Forelimb muscle (tissue), 1 donor: ENCODE measurements at places on chromosomes 12 and 14. TPM values are rescaled to one million over a fixed set of nuclear protein-coding genes. Genes with fewer than 3 reads are reported as not detected.

- no peak for DNase-seq
Observed at GRCh38 chr14:33952541-33952940, 1.7 kb upstream of the EGLN3 start.

GRCh38 chr12:53808023-53808705, 56.4 kb upstream of the CISTR start:
- no peak for DNase-seq

DNA sequence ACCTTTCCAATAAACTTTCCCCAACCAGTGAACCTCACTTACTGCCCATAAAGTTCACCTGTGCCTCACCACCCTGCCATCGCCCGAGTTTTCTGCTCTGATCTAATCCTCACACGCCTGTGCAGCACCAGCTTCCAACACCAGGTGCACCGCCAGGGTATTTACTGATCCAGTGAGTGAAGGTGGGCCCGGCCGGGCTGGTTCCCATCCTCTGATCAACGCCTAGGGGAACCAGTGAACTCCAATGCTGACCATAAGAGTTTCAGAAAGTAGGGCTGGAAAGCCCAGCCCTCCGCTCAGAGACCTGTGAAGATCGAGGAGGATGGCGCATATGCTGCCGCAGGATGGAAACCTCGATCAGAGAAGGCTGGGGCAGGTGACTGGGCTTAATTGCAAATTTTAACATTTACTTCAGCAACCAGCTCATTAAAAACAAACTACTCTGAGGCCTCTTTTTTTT, 685 bp upstream of the MYL6B start:
- no peak for DNase-seq

- DNase-seq: no peak
Observed at GRCh38 chr12:46388427-46389021, 16.0 kb upstream of the SLC38A2 start.

GRCh38 chr12:116284396-116284795, 6.9 kb upstream of the MED13L start:
- no peak for DNase-seq

DNA sequence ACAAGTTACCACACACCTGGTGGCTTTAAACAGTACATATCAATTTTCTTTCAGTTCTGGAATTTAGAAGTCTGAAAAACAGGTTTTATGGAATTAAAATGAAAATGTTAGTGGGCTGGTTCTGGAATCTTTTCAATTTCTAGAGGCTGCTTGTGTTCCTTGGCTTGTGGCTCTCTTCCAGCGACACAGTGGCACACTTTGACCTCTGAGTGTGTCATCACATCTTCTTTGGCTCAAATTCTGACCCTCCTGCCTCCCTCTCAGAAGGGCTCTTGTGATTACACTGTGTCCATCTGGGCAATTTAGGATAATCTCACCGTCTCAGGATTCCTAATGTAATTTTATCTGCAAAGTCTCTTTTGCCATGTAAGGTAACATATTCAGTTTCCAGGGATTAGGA, 170.0 kb downstream of the PLCZ1 start:
- no peak for DNase-seq

GRCh38 chr12:104929368-104929767, 28.7 kb downstream of the SLC41A2 start:
- no peak for DNase-seq

DNA sequence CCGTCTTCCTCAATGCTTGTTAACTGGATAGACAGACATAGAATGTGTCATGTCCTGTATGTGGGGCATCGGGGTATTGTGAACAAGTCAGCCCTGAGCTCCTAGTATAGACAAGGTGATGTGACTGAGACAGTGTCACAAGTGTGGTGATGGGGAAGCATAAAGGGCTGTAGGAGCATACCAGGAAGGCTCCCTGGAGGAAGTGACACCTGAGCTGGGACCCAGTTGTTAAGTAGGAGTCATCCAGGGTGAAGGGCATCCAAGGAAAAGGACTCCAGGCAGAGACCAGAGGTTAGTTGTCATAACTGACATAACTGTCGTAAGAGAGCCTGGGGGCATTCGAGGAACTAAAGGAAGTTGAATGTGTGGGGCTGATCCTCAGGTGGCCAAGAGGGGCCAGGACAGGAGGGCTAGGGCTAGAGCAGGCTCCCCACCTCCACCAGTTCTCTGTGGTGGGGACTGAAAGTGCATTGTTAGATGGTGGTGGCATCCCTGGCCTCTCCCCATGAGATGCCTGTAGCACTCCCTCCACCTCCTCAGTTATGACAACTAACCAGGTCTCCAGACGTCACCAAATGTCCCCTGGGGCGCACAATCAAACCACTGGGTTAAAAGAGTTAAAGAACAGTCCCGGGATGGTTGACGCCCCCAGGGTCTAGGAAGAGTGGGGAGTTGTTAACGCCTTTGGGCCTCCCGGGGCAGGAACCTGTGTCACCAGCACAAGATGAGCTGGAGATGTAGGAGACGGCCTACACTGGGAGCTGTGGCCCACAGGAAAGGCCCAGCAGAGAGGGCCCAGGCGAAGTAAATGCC, 2.4 kb downstream of the FICD start:
- DNase-seq: no peak

GRCh38 chr14:46051796-46052195, 599.8 kb downstream of the RPL10L start:
- no peak for DNase-seq

- no peak for DNase-seq
Observed at GRCh38 chr14:43464968-43465367, 1042.1 kb downstream of the FSCB start.

- no peak for DNase-seq
Observed at GRCh38 chr12:111174961-111175345, 193.9 kb downstream of the PHETA1 start.

- DNase-seq: no peak
Observed at GRCh38 chr14:102178806-102179205, 39.1 kb downstream of the WDR20 start.

DNA sequence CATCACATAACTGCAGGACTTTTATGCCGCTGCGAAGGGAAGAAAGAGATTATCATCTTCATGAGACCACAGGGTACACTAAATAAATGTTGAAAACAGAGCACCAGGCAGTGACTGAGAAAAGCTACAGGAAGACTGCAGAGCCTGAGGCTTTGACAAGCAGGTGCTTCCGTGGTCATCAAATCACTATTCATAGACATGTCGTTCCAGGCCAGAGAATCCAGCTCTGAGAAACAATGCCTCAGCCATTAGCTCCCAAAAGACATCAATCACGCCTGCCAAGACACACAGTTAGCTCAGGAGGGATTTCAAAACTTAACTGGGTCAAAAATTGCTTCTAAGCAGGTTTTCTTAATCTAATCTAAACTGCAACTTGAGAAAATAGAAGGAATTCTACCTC, 47.2 kb upstream of the GARIN6 start:
- no peak for DNase-seq

GRCh38 chr14:99043756-99044155, 228.2 kb downstream of the BCL11B start:
- DNase-seq: no peak

DNA sequence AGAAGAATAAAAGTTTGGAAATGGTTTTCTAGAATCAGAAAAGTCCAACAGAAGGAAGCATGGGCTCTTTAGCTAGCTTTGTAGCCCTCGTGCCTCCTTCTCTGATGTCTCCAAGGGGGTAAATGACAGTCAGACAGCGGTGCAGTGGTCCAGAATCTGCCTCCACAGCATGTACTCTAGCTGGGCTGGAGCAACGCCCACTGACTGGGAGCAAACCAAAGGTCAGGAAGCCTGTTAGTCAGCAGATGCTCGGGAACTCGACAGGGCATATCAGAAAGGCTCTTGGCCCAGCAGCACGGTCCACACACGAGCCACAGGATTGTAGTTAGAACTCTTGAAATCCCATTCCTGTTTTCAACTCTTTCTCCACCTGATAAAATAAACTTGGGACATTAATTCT, 164.3 kb downstream of the GRIN2B start:
- no peak for DNase-seq

- no peak for DNase-seq
Observed at GRCh38 chr14:99041820-99042174, 230.2 kb downstream of the BCL11B start.

DNA sequence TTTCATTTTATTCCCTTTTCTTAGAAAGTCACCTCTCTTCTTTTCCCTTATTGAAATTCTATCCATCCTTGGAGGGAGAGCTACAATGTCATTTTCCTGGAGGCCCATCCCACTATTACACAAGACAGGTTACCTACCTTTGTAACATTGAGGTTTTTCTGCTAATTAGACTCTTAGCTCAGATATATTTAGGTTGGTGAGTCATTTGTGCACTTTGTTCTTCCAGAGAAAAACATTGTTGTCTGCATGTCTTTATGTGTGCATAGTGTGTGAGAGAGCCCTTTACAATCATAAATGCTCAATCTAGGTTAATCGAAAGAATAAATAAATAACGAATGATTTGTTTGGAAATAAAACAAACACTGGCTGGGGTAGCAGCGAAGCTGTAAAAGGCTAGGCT, 191.8 kb downstream of the DACT1 start:
- no peak for DNase-seq

- DNase-seq: no peak
Observed at GRCh38 chr12:51836827-51837173, 11.7 kb downstream of the FIGNL2 start.

GRCh38 chr12:19737019-19737418, 297.7 kb downstream of the AEBP2 start:
- DNase-seq: no peak

GRCh38 chr12:26918321-26919215, 19.2 kb downstream of the INTS13 start:
- no peak for DNase-seq

GRCh38 chr12:72684491-72684890, 412.3 kb downstream of the TRHDE start:
- no peak for DNase-seq

DNA sequence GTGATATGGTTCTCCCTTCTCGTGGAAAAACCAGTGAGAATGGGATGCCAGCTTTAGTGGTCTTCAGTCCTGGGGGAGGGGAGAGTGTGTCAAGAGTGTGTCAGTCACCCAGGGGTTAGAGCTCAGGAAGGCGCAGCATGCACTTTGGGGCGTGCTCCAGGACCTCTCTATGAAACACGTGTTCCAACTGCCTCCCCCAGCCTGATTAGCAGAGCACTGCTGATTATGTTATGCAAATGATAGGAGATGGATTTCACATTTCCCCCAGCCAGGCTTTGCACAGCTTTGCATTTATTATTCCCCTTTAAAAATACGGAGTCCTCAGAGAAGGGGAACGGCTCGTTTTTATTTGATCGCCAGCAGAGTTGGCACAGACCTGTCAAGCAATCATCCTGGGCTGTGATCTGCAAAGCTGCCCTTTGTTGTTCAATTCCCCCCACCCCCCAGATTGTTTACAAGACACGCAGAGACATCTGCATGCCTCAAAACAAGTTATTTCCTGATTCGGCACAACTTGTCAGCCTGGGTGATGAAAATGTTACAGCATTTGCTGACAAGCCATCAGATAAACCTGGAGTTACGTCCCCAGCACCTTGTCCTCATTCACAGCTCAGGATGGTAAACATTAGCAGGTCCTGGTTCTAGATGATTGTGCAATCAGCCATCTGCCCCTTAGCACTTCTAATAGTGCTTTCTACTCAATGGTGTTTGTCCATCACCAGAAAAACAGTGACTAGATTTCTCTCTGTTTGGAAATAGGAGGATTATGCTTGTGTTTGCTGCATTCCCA, 196.5 kb downstream of the NOVA1 start:
- DNase-seq: no peak

GRCh38 chr12:99131751-99132199, 486.7 kb downstream of the APAF1 start:
- peak; percentile 4 for DNase-seq

- DNase-seq: no peak
Observed at GRCh38 chr12:55728186-55728938, 447 bp downstream of the CD63 start.

DNA sequence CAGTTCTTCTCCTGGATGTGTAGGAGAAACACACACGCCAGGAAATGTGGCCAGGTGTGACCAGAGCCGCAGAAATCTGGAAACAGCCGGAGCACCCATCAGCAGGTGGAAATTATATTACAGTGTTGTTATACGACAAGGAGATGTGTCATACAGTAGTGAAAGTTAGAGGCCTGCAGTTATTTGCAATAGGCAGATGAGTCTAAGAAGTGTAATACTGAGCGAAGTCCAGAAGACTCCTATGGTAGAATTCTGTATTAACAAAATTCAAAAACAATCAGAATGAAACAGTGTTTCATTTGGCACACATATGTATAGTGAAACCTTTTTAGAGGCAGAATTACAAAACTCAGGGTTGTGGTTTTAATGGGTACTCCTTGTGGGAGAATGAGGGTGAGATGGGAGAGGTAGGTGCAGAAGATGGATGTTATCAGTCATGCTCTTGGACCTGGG, 39.3 kb upstream of the AMN start:
- no peak for DNase-seq

- no peak for DNase-seq
Observed at GRCh38 chr12:19316425-19316824, 122.9 kb upstream of the AEBP2 start.

DNA sequence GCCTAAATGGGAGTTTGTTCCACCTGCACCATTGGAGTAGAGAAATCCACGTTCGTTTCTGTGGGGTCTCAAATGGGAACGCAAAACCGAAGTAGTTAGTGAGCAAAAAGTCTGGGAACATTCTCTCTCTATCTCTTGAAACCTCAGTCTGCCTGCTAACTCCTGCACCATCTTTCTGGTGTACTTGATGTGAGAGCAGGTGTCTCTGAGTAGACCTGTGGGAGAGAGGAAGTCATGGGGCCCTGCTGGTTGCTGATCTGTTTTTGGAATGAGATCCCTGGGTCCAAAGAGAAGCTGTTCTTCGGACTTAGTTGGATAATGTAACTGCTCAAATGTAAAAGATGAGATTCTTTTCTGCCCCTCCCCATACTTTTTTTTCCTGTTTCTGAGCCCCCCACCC, 57.3 kb downstream of the MAX start:
- no peak for DNase-seq

DNA sequence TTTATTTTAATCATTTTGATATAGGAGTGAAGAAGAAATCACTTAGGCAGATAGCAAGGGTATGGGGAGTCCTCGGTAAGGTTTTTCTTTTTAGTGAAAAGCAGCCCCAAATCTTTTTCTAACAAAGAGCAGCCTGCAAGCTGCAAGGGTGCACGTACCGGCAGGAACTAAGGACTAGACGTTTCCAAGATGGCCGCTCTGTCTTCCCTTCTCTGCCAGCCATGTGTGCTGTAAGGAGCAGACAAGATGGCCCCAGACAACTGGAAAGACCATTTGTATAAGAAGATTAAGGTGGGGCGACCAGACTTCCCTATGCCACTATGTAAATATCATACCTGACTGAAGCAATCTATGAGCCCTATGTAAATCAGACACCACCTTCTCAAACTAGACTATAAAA, 79.6 kb downstream of the TXNDC16 start:
- DNase-seq: no peak

The DERA gene
- polyA plus RNA-seq: 28.0 TPM

The CSRP2 gene
- 28.7 TPM for polyA plus RNA-seq

The CRACR2A gene
- 1.3 TPM for polyA plus RNA-seq

The KRT85 gene
- polyA plus RNA-seq: not detected

The TPH2 gene
- polyA plus RNA-seq: not detected

The ENO2 gene
- 6.1 TPM for polyA plus RNA-seq

The POTEM gene
- polyA plus RNA-seq: not detected

The KCNA5 gene
- 1.8 TPM for polyA plus RNA-seq

The MYO1H gene
- 0.33 TPM for polyA plus RNA-seq
